Panc1 (cell line): ENCODE measurements at places on chromosomes 5 and 9.

DNA sequence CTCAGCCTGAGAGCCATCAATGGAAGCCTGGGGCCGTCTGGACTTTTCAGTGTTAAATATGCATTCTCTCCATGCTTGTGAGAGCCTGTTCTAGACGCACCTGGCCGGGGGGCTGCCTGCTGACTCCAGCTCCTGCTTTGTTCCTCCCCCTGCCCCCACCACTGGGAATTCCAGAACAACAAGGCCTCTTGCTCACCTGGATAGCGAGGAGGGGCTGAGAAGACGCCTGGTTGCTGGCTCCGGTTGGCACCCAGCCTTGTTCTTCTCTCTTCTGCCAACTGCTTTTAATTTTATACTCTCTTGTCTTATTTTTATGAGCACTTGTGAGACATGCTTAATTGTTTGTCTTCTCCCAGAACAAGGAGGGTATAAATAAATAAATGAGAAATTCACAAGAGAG, 15.0 kb upstream of the RAPGEF1 start:
- DNase-seq, result no peak

DNA sequence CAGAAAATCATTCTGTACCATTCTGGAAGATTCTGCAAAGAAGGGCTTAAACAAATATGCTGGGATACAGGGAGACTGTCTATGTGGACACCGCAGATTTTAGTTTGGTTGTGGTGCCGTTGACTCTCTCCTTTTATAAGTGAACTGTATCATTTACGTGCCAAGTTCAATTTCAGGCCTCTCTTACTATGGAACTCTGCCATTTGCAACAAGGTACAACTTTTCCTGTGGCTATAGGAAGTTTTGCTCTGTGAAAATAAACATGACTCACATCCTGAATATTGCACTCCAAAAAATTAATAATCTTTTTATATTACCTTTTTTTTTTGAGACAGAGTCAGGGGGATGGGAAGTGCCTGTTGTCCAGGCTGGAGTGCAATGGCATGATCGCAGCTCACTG, 29.7 kb upstream of the CSNK1G3 start:
- DNase-seq, result no peak

DNA sequence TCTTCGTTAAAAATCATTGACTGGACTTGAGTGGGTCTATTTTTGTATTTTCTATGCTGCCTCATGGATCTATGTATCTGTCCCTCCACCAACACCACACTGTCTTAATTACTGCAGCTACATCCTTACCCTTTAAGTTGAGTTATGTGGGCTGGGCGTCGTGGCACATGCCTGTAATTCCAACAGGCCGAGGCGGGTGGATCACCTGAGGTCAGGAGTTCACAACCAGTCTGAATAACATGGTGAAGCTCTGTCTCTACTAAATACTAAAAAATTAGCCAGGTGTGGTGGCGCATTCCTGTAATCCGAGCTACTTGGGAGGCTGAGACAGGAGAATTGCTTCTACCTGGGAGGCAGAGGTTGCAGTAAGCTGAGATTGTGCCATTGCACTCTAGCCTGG, 48.2 kb downstream of the XRCC4 start:
- no peak for DNase-seq

GRCh38 chr9:9790216-9790872, 822.5 kb downstream of the PTPRD start:
- DNase-seq, result peak; percentile 13

DNA sequence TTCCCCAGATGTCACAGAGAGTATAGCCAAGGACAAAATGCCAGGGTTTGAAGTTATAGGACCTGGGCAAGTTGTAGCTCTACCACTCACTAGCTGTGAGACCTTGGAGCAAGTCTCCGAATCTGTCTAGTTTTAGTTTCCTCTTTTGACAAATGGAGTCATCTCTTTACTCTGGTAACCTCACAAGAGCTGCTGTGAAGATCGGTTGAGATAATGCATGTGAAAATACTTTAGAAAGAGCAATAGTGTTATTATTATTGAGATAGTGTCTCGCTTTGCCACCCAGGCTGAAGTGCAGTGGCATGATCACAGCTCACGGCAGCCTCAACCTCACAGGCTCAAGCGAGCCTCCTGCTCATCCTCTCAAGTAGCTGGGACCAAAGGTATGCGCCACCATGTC, 117.9 kb upstream of the NR5A1 start:
- no peak for DNase-seq

GRCh38 chr5:142492781-142493281, 168.0 kb upstream of the SPRY4 start:
- DNase-seq, result no peak

DNA sequence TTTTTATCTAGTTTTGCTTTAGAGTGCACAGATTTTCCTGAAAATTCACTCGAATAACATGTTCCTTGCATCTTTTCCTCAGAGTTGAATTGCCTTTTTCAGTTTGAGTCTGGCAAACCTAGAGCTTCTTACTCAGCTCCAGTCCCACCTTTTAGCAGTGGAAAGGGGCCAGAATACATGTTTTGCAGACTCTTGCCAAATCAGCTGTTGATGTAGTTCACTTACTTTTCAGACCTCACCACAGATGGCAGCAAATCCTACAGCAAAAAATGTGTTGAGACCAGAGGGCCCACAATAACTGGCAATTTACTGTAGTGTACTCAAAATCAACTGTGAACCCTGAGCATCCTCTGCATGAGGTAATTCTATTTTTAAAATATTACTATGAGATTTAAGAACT, 545.2 kb upstream of the ACO1 start:
- DNase-seq, result no peak

- DNase-seq, result no peak
These were observed 550.8 kb downstream of the CDH9 start for GRCh38 chr5:26487553-26487952.

DNA sequence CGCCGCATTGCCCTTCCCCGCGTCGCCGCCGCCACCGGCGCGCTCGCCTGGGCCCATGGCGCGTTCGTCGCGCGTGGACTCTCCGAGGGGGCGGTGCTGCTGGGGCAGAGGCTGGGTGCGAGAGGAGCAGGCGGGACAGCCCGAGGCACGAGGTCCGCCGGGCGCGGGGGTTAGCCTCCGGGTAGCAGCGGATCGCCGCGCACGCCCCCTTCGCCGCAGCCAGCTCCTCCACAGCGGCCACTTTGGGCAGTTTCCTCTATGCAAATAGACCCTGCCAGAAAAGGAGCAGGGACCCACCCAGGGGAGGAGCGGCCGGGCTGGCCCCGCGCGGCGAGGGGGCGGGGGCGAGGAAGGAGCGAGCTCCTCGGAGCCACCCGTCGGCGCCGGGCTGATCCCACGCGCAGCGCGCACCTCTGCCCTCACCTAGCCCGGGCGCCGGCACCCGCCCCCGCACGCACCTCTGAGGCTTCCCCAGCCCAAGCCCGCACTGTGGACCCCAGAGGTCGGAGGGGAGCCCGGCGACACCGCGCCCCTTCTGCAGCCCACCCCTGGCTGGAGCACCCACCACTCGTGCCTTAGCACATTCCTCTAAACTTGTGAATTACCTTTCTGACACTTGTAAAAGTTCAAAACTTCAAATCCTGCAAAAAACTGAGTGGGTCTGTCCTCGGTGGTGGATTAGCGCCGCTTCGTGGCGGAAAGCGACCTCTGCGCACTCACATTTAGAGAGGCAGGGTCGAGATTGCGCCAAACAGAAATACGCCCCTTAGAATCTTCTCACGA, at the start of gene COL23A1:
Gene COL23A1 (minus strand): TSS at position 253 of the 783 bp plus-strand sequence.
- DNase-seq, result peak; percentile 15

DNA sequence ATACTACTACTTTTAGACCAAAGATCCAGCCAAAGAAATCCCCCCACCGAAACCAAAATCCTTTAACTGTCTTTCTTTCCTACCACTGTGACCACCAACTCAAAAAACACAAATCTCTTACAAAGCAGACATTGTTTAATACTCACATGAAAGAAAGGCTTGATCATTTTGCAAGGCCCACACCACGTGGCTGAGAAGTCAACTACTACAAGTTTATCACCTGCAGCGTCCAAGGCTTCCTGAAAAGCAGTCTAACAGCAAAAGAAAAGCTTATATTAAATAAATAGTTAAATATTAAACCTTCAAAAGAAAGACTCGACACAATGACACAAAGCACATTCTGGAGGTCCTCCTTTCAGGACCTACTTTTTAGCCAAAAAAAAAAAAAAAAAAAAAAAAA, 5.1 kb downstream of the TXN start:
- DNase-seq, result no peak

GRCh38 chr5:10745133-10745532, 15.9 kb downstream of the DAP start:
- no peak for DNase-seq

- no peak for DNase-seq
These were observed 116.4 kb downstream of the GADD45G start for GRCh38 chr9:89721176-89721700.

DNA sequence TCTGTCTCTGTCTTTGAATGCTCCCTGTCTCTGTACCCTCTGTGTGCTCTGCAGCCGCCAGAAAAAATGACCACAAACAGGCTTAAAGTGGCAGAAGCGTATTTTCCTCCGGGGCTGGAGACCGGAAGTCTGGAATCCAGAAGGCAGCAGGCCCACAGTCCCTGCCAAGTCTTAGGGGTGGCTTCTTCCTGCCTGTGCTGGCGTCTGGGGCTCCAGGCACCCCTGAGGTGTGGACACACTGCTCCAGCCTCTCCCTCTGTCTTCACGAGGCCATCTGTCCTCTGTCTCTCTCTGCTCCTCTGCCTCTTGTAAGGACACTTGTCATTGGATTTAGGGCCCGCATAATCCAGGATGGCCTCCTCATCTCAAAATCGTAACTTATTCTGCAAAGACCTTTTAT, 298.4 kb upstream of the IRX4 start:
- DNase-seq, result no peak

GRCh38 chr5:2566284-2566683, 185.2 kb downstream of the IRX2 start:
- DNase-seq, result no peak

- no peak for DNase-seq
These were observed 72.7 kb upstream of the SPATA31D4 start for GRCh38 chr9:81855538-81855937.

DNA sequence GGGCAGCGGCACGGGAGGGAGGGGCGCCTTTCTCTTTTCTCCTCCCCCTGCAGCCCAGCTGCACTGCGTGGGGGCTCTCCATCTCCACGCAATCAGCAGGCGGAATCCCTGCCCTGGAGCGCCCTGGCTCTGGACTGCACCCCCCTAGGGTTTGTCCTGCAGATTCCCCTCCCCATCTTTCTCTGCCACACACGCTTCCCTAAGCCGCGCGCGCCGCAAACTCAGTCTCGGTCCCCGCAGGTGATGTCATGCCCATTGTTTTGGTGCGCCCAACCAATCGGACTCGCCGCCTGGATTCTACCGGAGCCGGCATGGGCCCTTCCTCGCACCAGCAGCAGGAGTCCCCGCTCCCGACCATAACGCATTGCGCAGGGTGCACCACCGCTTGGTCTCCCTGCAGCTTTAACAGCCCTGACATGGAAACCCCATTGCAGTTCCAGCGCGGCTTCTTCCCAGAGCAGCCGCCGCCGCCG, at the start of gene KCNN2:
Gene KCNN2 (plus strand): TSS at position 347 of the 473 bp plus-strand sequence. CDS start 70 bp downstream, at position 417.
- no peak for DNase-seq

GRCh38 chr5:92560698-92561401, 1020.2 kb downstream of the NR2F1-AS1 start:
- peak; percentile 86 for DNase-seq

DNA sequence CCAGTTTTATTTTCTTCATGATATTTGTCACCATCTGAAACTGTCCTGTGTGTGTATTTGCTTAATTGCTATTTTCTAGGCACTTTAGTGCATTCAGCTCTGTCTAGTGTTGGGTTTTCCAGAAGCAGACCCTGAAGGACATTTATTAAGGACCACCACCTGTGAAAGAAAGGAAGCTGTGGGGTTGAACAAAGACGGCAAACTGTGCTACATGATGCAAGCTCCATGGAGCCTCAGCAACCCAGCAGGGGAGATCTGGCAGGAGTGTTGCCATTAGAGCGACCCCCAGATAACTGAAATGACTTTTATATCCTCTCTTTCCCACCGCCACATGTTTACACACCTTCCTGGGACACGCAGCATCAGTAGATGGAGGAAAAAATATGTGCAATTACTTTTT, 125.5 kb downstream of the GABRB2 start:
- no peak for DNase-seq

DNA sequence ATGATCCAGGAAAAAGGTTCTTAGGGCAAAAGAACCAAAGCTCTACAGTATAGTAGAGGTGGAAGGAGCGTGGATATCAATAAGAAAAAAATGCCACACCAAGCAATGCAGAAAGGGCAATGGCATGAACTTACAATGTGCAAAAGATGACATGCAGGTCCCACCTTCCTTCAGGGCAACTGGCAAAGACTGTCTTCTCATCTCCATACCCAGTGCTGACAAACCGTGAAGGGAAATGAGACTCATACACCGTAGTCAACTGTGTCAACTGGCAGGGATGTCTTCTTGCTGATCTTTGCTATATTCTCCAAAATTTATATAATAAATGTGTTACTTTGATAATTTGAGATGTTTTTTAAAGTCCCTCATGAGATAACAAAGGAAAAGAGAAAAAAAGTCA, 36.0 kb downstream of the MED27 start:
- no peak for DNase-seq

DNA sequence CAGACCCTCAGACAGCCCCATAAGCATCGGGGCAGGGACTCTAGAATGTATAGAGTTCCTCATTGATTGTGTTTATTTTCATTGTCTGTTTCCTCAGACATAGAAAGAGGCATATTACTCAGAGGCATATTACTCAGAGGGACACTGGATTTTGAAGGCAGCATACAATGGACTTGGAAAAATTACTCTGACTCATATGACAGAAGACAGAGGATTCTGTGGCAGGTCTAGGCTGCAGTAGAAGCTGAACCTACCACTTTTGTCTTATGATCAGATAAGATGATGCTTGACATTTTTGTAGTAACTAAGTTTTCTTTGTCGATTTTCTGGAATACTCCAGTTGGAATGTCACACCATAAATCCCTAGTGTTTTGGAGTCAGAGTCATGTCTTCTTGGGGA, 105.2 kb downstream of the ST8SIA4 start:
- no peak for DNase-seq

DNA sequence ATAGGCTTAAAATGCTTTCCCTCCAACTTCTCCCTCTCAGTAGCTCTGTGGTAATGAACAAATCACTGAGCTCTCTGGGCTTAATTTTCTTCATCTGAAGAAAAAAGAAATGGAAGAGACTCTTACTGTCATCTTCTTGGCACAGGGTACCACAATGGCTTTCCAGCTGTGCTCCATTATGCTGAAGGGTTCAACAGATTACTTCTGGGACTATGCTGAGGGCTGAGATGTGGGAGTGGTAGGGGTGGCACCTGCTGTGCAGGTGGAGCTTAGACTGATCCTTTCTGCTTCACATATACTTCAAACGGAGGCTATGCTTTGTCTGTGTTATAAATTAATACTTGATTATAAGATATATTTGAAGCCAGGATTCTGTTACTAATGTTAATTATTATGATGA, 840.2 kb upstream of the C9orf72 start:
- DNase-seq, result no peak

- no peak for DNase-seq
These were observed 45.3 kb downstream of the CWC27 start for GRCh38 chr5:64814073-64814472.

- DNase-seq, result no peak
These were observed 223.4 kb downstream of the PARP8 start for GRCh38 chr5:50889790-50890189.

GRCh38 chr9:22337261-22337660, 109.4 kb upstream of the DMRTA1 start:
- no peak for DNase-seq

GRCh38 chr5:44935262-44935661, 126.5 kb downstream of the MRPS30 start:
- DNase-seq, result no peak
